Activated naive CD4-positive, alpha-beta T cell treated with anti-CD3 and anti-CD28 coated beads, Interleukin-2, amount 50 U/mL, for 72 hours (primary cell): ENCODE measurements at places on chromosomes 6 and 20. TPM values are rescaled to one million over a fixed set of nuclear protein-coding genes. Genes with fewer than 3 reads are reported as not detected.

WFDC2 gene
- 1.2 TPM for total RNA-seq

DNA sequence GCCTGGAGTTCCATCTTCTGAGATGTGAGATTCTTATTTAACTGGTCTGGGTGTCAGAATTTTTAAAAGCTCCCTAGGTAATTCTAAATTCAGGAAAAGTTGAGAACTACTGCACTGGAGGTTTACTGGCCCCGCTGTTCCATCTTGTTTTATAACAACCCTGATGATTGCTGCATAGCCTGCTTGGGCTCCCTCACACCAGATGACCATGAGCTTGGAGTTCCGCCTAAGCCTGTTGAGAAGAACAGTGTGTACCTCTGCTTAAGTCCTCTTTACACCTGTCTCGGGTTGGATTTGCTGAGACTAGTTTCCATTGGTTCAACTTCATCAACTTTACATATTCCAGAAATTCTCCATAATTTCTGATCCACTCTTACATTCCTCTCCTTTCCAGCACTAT lies 77.9 kb downstream of the FKBP5 start:
- no peak for DNase-seq

- DNase-seq: no peak
Observed at GRCh38 chr6:161413355-161413771, 139.5 kb upstream of the AGPAT4 start.

SLC16A10 gene
- total RNA-seq: 7.8 TPM

DNA sequence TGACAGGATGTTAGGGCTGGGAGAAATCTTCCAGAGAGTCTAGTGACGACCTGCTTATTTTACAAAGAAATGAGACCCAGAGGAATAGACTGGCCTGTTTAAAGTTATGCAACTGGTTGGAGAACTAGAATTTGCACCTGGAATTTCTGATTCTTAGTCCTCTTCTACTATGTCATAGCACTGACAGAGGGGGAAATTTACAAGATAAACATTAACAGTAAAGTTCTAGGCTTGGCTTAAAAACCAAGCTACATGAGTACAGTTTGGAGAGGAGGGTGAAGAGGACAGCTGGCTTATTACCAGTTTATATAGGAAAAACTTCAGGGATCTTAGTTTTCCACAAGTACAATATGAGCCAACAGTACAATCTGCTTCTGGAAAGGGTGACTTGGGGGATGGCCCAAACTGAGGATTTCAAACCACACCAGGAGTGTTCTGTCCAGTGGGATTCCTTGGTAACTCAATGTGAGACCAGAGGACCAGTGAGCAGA lies 269.6 kb downstream of the CD109 start:
- DNase-seq: no peak

AVP gene
- not detected for total RNA-seq

- DNase-seq: no peak
Observed at GRCh38 chr6:117138920-117139319, 126.4 kb upstream of the VGLL2 start.

GRCh38 chr6:17714177-17714576 lies 7.5 kb upstream of the NUP153 start:
- no peak for DNase-seq

BFSP1 gene
- 0.16 TPM for total RNA-seq

GRCh38 chr20:53940907-53941545 lies 129.4 kb downstream of the BCAS1 start:
- DNase-seq: no peak
